A549 (cell line): ENCODE measurements at places on chromosomes 3 and 15.

DNA sequence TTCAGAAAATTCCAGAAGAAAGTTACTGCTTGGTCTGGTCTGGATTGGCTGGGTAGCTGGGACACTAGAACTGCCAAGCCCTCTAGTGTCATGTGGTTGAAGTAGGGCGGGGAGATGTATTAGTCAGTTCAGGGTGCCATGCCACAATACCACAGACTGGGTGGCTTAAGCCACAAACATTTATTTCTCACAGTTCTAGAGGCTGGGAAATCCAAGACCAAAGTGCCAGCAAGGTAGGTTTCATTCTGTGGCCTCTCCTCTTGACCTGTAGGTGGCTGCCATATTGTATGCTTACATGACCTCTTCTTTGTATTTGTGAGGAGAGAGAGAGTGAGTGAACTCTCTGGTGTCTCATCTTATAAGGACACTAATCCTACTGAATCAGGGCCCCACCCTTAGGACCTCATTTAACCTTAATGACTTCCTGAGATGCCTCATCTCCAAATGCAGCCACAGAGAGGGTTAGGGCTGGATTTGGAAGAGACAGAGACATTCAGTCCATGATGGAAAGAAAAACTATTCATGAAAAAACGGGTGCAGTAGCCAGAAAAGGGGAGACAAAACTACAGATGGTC lies 18.1 kb upstream of the ZSCAN2 start:
- no peak for DNase-seq

DNA sequence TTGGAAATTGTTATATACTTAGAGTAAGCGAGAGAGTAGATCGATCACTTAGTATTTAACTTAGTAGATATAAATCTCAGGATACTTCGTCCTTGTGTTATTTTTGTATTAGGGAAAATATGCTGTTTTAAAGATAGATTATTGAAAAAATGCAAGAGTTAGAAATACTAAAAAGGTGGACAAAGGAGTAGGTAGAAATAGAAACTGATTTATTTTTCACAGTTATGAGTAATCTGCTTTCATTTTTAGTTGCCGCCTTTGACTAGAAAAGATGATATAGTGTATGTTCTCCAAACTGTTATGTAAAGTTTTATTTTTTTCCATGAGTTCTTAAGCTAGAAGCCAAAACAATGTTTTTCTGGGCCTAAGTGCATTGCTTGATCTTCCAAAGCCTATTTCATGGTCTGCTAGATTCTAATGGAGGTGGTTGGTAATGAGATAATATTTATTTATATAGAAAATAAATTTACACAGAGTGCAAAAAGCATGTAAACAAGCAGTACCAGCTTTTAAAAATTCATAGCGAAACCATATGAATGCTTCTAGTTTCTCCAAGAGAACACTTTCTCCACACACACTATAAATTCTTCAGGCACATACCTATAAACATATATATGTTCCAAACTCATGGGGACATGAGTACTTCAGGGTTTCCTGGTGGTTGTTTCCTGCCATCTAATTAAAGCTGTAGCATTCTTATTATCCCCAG lies 61.1 kb downstream of the DIPK2A start:
- no peak for DNase-seq

DNA sequence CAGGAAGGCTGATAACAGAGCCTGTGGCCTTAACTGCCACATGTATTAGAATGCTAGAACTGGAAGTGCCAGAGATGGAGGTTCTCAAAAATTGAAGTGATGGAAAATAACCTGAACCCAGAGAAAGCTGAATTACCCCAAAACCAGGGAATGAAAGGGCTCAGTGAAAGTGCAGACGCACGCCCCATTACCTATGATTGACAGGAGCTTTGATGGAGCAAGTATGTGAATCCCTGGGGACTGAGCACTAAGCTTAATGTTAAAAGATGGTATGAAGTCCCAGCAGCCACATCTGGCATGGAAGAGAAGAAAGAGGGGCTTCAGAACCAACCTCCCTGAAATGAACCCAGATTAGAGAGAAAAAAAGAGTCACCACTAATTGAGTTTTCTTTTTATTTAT lies 118.4 kb upstream of the FHIT start:
- no peak for DNase-seq

DNA sequence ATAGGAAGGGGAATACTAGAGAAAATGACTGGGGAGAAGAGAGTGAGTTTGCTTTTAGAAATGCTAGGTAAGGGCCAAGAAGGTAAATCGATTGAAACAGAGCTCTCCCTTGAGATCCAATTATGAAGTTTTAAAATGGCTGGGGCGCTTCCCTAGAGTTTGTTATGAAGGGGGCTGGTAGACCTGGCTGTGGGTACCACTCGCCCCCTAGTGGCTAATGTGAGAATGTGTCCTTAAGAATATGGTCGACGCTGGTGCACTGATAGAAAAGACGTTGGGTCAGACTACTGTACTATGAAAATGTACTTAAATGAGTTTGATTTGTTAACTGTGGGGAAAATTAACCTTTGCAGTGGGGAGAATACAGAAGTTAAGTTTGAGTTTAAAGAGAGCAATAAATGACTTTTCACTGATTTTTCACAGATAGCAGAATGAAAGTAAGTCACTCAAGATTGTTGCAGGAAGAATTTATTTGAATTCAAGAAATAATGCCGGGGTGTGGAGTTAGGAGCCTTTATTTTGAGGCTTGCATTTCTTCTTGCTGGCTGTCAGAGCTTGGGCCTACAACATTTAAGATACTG lies 9.2 kb downstream of the TMPRSS7 start:
- peak; percentile 82 for DNase-seq

DNA sequence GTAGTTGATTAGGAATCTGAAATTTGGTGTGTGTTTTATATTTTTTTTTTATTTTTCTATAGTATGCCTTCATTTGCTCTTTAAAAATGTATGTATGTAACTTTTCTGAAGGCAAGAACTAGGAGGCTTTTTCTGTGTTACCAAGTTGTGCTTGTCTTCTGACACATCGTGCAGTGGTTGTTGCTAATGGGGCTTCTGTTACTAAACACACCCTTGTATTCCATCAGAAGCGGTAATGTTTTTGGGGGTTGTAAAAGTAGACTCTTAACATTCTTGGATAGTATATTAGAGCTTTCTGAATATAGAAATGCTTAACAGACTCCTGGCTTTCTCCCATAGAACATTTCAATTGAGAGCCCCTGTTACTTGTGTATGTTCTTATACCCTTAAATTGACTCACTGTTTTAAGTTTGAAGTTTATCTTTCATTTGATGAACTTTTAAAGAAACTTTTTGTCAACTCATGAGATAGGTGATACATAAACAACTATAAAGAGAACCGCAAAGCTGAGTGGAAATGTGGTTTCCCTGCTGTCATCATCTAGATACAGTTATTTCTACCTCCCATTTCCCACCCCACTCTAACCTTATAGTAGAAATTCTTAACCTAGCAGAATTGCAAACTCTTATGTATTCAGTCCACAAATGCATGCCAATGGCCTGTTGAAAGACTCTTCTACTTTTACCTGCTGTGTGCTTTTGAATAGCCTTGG lies 2.5 kb downstream of the TIPARP start:
- no peak for DNase-seq

DNA sequence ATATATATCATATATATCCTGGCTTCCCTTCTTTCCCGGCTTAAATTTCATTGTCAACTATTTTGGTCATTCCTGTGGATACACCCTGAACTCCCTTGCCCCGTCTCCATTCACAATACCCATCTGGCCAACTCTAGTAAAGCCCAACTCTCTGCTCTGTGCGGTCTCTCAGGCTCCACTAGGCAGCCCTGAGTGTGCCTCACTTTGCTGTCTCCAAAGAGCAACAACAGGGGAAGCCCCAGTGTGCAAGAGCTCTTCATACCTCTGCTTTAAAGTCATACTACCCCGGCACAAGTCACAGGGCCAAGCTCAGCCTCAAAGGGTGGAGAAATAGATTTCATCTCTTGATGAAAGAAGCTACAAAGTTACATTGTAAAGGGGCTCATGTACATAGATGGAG lies 18.9 kb upstream of the FEM1B start:
- DNase-seq = no peak
